ENCODE measurements at places on chromosomes 6 and 20. TPM values are rescaled to one million over a fixed set of nuclear protein-coding genes. Genes with fewer than 3 reads are reported as not detected.
A peak's percentile ranks its signal among the peaks of the same experiment; 100 is the strongest.

- no peak for DNase-seq
- no peak overlapping the region for H3K4me3 ChIP-seq
- no peaks in the 10 kb centered on the region for H3K4me1 ChIP-seq
- no peak overlapping the region for H3K27ac ChIP-seq
Observed at GRCh38 chr6:24506814-24507520, 12.2 kb downstream of the ALDH5A1 start.

The ZC2HC1B gene
- not detected for total RNA-seq

GRCh38 chr6:25137916-25138232 lies 141.3 kb upstream of the CARMIL1 start:
- H3K27me3 ChIP-seq, result no peaks in the 10 kb centered on the region
- H3K4me1 ChIP-seq, result no peaks in the 10 kb centered on the region
- no peak overlapping the region for H3K27ac ChIP-seq
- no peaks in the 10 kb centered on the region for H3K36me3 ChIP-seq

The TFAP2D gene
- not detected for total RNA-seq

- no peaks in the 10 kb centered on the region for H3K36me3 ChIP-seq
- H3K27ac ChIP-seq, result no peak overlapping the region
- H3K27me3 ChIP-seq, result no peaks in the 10 kb centered on the region
- no peak for DNase-seq
Observed at GRCh38 chr6:127843582-127843981, 57.3 kb downstream of the THEMIS start.

The EFHC1 gene
- 36.0 TPM for total RNA-seq

DNA sequence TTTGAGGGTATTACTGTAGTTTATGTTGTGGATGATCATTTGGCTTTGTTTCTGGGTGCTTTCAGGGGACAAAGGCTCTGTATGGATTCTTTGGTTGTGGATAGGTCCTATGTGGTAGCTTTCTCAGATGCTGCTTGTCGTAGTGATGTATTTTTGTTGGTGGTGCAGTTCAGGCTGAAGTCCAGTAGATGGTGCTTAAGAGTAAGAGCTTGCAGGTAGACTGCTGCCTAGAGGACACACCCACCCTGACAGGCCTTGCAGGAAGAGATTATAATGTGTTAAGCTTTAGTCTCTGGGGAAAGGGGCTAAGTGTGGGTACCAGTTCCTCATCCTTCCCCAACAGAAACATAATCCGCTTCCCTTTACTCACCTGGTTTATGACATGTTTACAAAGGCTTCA lies 62.6 kb upstream of the ADGRB3 start:
- H3K4me3 ChIP-seq, result no peak overlapping the region
- H3K36me3 ChIP-seq, result no peaks in the 10 kb centered on the region
- no peak overlapping the region for H3K27ac ChIP-seq
- DNase-seq, result no peak
- no peaks in the 10 kb centered on the region for H3K27me3 ChIP-seq

- no peaks in the 10 kb centered on the region for H3K4me1 ChIP-seq
- H3K4me3 ChIP-seq, result no peak overlapping the region
- no peak overlapping the region for H3K27ac ChIP-seq
- DNase-seq, result no peak
Observed at GRCh38 chr20:58963060-58963584, 17.9 kb upstream of the NELFCD start.

GRCh38 chr6:147643341-147644200 lies 135.1 kb downstream of the SAMD5 start:
- peaks cover 3% of the 10 kb centered on the region for H3K4me1 ChIP-seq
- no peak for DNase-seq

DNA sequence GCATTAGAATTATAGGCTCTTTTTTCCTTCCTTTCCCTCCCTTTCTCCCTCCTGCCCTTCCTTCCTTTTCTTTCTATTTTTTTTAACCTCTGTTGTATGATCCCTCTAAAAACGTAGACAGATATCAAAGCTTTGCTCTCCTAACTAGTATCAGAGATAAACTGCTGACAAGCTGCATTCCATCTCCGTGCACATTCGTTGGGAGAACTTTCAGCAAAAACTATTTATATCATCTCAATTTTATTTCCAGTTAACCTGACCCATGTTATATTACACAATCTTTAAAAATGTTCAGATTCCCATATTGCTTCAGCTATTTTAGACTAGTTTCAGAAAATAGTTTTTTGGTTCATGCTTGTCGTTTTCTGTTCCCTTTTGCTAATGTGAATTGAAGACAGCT lies 47.3 kb downstream of the RNF217 start:
- H3K4me1 ChIP-seq, result no peaks in the 10 kb centered on the region
- H3K27me3 ChIP-seq, result no peaks in the 10 kb centered on the region
- H3K27ac ChIP-seq, result no peak overlapping the region
- no peak overlapping the region for H3K4me3 ChIP-seq

The RNF39 gene
- not detected for total RNA-seq

- no peak overlapping the region for H3K27ac ChIP-seq
- DNase-seq, result no peak
- peaks cover 14% of the 10 kb centered on the region for H3K27me3 ChIP-seq
- H3K36me3 ChIP-seq, result no peaks in the 10 kb centered on the region
- no peak overlapping the region for H3K4me3 ChIP-seq
Observed at GRCh38 chr20:1017677-1018076, 15.6 kb upstream of the RSPO4 start.

The HLA-DPA1 gene
- 1.8 TPM for total RNA-seq

The BCAS4 gene
- 8.5 TPM for total RNA-seq

The TULP1 gene
- total RNA-seq, result 0.22 TPM

- no peaks in the 10 kb centered on the region for H3K27me3 ChIP-seq
- H3K4me3 ChIP-seq, result no peak overlapping the region
- H3K4me1 ChIP-seq, result no peaks in the 10 kb centered on the region
- H3K27ac ChIP-seq, result no peak overlapping the region
- no peaks in the 10 kb centered on the region for H3K36me3 ChIP-seq
Observed at GRCh38 chr6:40371621-40372020, 215.5 kb downstream of the LRFN2 start.

The SPEF1 gene
- total RNA-seq, result 1.7 TPM

DNA sequence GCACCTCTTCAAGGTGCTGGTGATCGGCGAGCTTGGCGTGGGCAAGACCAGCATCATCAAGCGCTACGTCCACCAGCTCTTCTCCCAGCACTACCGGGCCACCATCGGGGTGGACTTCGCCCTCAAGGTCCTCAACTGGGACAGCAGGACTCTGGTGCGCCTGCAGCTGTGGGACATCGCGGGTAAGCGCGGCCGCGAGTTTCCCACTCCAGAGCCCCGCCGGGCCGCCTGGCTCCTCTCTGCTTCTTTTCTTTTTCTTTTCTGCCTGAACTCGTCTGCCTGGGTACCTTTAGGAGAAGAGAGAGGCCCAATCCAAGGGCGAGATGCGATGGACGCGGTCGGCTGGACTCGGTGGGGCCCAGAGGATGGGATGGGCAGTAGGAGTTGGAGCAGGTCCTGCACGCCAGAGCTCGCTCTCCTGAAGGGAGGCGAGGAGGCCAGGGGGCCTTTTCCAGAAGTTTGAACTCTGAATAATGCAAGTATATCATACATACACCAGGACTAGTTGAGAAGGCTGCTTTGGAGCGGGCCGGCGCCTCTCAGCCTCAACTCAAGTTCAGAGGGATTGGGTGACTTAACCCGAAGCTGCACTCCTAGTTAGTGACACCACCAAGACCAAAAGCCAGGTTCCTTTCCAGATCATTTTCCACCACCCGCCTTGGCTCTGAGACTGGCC lies 445 bp downstream of the RAB32 start:
- H3K27me3 ChIP-seq, result no peaks in the 10 kb centered on the region
- peak; percentile 19 for DNase-seq
- no peaks in the 10 kb centered on the region for H3K36me3 ChIP-seq
- H3K27ac ChIP-seq, result peak overlapping the region; percentile 99
- H3K4me1 ChIP-seq, result peaks cover 18% of the 10 kb centered on the region
- H3K4me3 ChIP-seq, result peak overlapping the region; percentile 97

GRCh38 chr6:170095273-170095981 lies 195.5 kb downstream of the DLL1 start:
- H3K27ac ChIP-seq, result no peak overlapping the region
- no peaks in the 10 kb centered on the region for H3K36me3 ChIP-seq
- H3K27me3 ChIP-seq, result peaks cover 22% of the 10 kb centered on the region
- no peak overlapping the region for H3K4me3 ChIP-seq
- DNase-seq, result no peak

The CDH4 gene
- 0.43 TPM for total RNA-seq

DNA sequence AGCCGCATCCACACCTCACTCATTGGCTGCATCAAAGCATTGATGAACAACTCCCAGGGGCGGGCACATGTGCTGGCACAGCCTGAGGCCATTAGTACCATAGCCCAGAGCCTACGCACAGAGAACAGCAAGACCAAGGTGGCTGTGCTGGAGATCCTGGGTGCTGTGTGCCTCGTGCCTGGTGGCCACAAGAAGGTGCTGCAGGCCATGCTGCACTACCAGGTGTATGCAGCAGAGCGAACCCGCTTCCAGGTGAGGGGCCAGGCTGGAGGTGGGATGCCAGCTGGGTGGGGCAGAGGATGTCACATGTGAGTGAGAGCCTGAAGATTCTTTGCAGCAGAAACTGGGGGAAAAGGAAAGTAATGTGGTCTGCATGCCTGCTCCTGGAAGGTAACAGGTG lies 66.7 kb downstream of the MOCS1 start:
- no peaks in the 10 kb centered on the region for H3K36me3 ChIP-seq
- H3K27me3 ChIP-seq, result no peaks in the 10 kb centered on the region
- no peaks in the 10 kb centered on the region for H3K4me1 ChIP-seq
- H3K4me3 ChIP-seq, result no peak overlapping the region
- no peak for DNase-seq
- H3K27ac ChIP-seq, result no peak overlapping the region

DNA sequence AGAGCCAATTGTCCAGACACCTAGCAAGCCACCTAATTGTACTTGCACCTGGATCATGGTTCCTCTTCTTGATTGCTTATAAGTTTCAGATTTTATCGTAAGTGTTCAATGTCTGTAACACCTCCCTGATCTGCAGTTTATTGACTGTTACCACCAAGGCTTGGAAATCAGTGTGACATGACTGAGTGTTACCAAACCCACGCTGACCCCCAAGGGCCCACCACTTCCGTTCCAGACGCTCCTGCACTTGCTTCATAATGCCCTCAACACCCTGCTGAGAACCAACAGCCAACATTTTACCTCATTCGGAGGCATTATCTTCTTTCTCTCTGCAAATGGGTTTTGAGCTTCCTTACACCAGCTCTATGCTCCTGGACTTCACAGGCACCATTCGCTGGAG lies 6.3 kb downstream of the CCR6 start:
- H3K27ac ChIP-seq, result no peak overlapping the region
- H3K4me1 ChIP-seq, result no peaks in the 10 kb centered on the region
- DNase-seq, result no peak

GRCh38 chr6:75204217-75204958 lies 1.5 kb downstream of the COL12A1 start:
- DNase-seq, result peak; percentile 55
- peaks cover 88% of the 10 kb centered on the region for H3K27me3 ChIP-seq
- no peaks in the 10 kb centered on the region for H3K36me3 ChIP-seq
- H3K27ac ChIP-seq, result no peak overlapping the region

The MMP24 gene
- total RNA-seq, result 3.4 TPM

The RBBP8NL gene
- 14.4 TPM for total RNA-seq

The PTK6 gene
- 0.29 TPM for total RNA-seq

DNA sequence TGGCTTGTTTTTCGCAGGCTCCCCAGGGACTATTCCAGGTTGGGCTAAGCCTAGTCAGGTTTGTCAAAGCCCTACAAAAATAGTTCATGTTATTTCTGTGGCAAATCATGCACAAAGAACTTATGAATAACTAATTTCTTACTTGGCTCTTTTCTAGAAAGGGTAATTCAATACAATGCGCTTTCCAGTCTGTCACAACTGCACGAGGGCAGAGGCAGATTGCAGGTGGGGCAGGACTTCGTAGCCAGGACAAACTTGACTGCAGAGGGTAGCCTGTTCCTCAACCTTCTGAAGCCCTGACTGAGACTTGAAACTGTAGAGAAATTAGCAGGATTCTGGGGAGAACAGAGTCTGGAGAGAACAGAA lies 253.5 kb downstream of the QKI start:
- H3K27ac ChIP-seq, result no peak overlapping the region
- H3K4me3 ChIP-seq, result no peak overlapping the region
- no peaks in the 10 kb centered on the region for H3K36me3 ChIP-seq
- no peaks in the 10 kb centered on the region for H3K4me1 ChIP-seq

GRCh38 chr6:45148711-45149341 lies 179.3 kb upstream of the RUNX2 start:
- DNase-seq, result no peak
- H3K4me3 ChIP-seq, result no peak overlapping the region
- H3K27me3 ChIP-seq, result no peaks in the 10 kb centered on the region
- H3K4me1 ChIP-seq, result no peaks in the 10 kb centered on the region
- H3K36me3 ChIP-seq, result peaks cover 10% of the 10 kb centered on the region

DNA sequence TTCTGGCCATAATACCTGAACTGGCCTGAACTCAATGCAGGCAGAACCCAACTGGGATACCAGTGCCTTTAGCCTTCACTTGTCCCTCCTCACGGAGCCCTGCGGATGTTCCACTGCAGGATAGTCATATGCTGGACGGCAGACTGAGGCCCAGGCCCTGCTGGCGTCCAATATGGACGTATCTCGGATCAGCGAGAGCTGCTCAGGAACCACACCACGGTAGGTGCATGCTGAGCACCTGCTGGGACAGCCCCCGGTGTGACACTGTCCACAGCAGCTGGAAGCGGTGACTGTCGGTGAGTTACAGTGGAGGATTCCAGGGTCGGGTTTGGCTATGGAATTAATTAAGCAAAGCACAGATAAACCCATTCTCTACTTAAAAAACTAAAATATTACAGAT lies 48.7 kb downstream of the PSMG4 start:
- no peaks in the 10 kb centered on the region for H3K4me1 ChIP-seq
- H3K36me3 ChIP-seq, result peaks cover 19% of the 10 kb centered on the region
- H3K27me3 ChIP-seq, result no peaks in the 10 kb centered on the region
- H3K27ac ChIP-seq, result no peak overlapping the region
- DNase-seq, result no peak
- H3K4me3 ChIP-seq, result no peak overlapping the region

GRCh38 chr6:52231406-52232127 lies 12.7 kb downstream of the IL17F start:
- H3K27ac ChIP-seq, result no peak overlapping the region
- peaks cover 10% of the 10 kb centered on the region for H3K27me3 ChIP-seq
- no peak for DNase-seq
- peaks cover 7% of the 10 kb centered on the region for H3K4me1 ChIP-seq

DNA sequence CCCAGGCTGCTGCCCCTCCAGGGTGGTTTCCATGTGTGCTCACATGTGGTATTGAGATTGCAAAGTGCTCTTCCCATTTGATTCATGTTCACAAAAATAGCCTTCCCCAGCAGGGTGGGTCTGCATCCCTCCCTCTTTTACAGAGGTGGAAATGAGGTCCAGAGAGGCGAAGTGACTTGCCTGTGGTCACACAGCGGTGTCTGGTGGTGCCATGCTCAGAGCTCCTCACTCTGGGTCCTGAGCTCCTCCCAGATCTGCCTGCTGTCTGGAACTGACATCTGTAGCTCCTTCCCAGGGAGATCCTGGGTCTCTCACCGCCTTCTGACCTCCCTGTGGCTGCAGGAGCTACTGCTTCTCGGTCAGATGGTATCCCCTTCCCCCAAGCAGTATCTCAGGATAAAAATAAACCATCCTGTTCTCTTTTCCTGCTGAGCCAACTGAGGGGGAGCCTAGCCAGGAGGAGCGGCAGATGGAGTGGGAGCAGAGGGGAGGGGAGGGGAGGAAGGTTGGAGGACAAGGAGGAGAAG lies 11.9 kb downstream of the CD40 start:
- no peak for DNase-seq
- no peaks in the 10 kb centered on the region for H3K4me1 ChIP-seq
- H3K27ac ChIP-seq, result no peak overlapping the region
- no peak overlapping the region for H3K4me3 ChIP-seq
- H3K27me3 ChIP-seq, result peaks cover 50% of the 10 kb centered on the region

GRCh38 chr6:109318328-109318876 lies 63.9 kb downstream of the CD164 start:
- peak overlapping the region; percentile 58 for H3K27ac ChIP-seq
- DNase-seq, result no peak

The ABHD16B gene
- total RNA-seq, result not detected

All from progenitor cell of endocrine pancreas (in vitro differentiated cells).